Stimulated activated CD4-positive, alpha-beta T cell treated with anti-CD3 and anti-CD28 coated beads, TNF-alpha, amount 100 ng/mL, for 4 hours (primary cell): ENCODE measurements at places on chromosomes 7 and 10.

GRCh38 chr7:128831994-128832879 lies 2.0 kb downstream of the FLNC start:
- no peak for DNase-seq

DNA sequence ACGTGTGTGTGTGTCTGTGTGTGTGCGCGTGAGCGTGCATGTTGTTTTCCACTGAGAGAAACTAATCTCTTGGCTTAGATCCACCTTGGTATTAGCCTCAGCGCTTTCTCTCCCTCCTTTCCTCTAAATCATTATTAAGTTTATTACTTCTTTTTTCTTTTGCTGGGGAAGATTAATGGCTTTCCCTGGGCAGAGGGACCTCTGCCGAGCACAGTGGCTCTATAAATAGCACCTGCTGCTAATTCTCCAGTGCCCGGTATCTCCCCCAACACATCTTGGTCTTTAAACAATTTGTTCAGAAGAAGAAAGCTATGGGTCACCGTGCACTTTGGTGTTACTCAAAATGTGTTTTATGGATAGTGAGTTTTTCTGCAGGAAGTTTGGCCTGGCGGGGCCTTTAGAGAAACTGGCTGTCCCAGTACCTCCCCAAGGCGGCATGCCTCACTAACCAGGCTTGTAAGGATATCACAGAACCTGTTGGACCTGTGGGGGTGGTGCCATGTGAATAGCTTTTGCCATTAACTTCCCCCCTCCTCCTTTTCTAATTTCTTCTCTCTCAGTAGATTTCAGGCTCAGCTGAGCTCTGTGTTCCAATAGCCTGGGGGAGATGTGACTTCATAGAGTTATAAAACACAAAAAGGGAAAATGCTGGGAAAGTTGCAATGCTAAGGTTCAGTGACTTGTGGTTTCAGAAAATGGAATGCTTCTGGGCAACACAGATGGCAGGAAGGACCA lies 70.1 kb upstream of the RAB11FIP2 start:
- DNase-seq, result no peak

GRCh38 chr7:43944286-43944685 lies 18.1 kb downstream of the UBE2D4 start:
- DNase-seq, result no peak

GRCh38 chr10:119165171-119166117 lies at the start of gene SFXN4:
TSS of gene SFXN4 (minus strand) at chr10:119165714. CDS start at chr10:119165647, 67 bp downstream.
- DNase-seq, result peak; percentile 57

- DNase-seq, result no peak
Observed at GRCh38 chr10:93475871-93476270, 6.3 kb downstream of the MYOF start.

DNA sequence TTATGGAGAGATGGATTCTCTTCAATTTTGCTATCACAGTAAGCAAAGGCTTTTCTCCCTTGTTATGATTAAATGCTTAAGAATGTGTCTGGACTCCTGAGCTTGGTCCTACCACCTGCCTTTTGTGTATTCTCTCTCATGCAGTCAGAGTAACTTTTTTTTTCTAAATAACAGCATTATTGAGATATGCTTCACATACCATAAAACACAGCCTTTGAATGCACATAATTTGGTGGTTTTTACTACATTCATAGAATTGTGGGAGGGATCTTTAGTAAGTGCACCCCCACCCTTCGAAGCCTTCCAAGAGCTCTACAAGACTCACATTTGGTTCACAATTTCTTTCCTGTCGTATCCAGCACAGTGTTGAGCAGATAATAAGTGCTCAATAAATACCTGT lies 175.5 kb downstream of the ADAM12 start:
- DNase-seq, result no peak

GRCh38 chr7:154916856-154917807 lies 85.8 kb downstream of the PAXIP1 start:
- no peak for DNase-seq

DNA sequence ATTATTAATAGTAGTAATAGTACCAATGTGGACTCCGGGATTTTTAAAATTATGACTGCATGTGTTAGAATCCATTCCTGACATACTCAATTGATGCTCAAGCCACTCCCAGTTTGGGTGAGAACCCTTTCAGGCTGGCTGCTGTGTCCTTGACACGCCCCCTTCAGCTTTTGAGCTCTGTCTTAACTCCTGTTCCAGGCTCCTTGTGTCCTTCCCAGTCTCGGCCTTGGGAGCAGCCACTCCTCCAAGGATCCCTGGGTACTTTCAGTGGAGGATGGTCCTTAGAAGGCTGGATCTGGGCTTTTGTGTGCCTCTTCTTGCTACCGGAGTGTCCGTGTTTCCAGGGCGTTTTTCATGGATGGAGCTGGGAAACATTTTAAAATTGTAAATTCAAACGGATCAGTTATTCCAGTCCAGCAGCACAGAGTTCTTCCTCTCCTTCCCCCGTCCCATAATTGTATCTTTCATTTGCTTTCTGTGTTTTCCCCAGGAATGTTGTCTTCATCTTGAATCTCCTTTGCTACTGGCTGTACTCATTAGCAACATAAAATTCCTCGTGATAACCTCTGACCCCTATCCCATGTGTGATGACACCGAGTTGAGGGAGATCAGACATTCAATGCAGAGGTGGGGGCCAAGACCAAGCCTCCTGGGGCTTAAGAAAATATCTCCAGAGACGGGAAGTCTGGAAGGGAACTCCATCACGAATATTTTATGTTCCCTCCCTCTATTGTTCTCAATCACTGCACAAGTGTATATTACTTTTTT lies 40.0 kb upstream of the PFKFB3 start:
- DNase-seq, result no peak

DNA sequence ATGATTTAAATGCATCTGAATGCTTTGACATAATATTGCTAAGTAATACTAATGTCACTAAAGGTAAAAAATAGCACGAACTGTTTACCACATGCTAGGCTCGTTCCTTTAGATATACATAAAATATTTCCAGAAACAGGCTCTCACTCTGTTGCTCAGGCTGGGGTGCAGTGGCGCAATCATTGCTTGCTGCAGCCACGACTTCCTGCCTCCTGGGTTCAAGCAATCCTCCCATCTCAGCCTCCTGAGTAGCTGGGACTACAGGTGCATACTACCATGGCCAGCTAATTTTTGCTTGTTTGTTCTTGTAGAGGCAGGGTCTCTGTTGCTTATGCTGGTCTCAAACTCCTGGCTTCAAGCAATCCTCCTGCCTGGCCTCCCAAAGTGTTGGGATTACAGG lies 183.3 kb downstream of the SGMS1 start:
- no peak for DNase-seq

DNA sequence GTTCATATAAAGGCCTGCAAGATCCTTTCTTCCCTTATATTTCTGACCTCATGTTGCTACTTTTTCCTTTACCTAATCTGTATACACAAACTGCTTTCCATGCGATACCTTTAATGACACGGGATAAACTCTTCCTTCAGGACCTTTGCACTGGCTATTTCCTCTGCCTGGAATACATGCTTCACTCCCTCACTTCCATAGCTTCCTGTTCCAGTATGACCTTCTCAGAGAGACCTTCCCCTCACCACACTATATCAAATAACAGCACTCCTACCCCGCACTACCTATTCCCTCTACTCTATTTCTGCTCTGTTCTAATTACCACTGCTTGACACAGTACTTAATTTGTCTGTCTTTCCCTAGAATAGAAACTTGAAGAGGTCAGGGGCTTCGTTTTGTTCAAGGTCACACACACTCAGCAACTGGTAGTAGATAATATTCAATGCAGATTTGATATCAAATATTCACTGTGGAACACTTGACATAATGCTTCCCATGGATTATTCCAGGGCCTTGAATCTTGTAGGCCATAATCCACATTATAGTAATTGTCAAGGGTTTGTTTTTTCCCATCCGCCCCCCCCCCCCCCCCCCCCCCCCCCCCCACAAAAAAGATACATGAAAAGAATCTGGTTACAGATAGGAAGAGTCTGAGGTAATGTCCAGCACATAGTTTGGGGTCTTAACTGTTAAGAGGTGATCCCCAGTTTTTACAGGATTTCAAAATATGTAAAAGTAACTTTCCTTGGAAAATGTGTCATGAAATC lies 11.1 kb downstream of the SYPL1 start:
- no peak for DNase-seq

DNA sequence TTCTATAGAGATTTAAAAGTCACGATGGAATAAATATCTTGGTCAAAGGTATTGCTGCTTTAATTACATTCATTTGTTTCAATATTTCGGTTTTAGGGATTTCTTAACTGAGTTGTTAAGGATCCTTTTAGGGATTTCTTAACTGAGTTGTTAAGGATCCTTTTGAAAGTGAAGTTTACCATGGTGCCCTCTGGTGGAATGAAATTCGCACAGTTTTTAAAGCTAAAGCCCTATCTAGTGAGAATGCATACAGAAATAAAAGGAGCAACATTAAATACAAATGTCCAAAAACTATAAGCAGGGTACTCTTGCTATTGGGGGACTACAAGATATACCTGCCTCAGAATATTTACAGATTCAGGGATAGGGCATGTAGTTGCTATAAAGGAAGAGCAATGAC lies 193.7 kb downstream of the RNLS start:
- no peak for DNase-seq

- no peak for DNase-seq
Observed at GRCh38 chr7:18117482-18117881, 89.8 kb upstream of the PRPS1L1 start.

GRCh38 chr7:128914566-128915151 lies 4.2 kb upstream of the KCP start:
- DNase-seq, result no peak

DNA sequence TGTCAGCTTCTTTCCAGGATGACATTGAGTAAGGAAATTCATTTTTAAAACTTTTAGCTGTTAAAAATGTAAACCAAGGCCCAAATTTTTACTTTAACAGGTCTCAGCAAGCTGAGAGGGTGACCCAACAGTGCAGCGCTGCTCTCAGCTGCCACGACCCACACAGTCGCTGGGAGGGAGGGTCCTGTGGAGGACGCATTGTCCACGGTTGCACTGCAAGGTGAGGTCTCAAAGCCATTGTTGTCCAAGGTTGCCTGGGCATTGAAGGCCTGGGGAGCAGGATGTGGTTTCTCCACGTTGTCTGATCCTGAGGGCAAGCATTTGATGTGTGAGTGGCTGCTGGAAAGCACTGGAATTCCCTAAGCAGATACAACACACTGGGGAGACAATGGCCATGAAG lies 15.1 kb upstream of the VIPR2 start:
- DNase-seq, result no peak

DNA sequence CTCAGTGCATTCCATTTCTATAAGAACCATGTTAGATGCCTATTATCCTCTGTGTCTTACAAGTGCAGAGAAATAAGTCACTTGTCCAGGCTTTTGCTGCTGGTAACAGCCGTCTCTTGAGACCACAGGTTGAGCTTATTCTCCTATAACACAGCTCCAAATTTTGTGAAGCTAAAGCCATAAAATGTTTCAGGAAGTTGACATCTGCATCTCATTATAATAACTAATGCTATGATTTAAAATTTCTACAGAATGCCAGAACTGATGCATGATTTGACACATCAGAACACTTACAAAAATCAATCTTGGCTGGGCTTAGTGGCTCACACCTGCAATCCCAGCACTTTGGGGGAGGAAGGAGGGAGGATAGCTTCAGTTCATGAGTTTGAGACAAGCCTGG lies 986.9 kb downstream of the TYW1 start:
- DNase-seq, result no peak
